ENCODE measurements at places on chromosomes 5 and 9.

- no peak for DNase-seq
Measured at GRCh38 chr5:130720355-130720754, 444.7 kb downstream of the HINT1 start.

DNA sequence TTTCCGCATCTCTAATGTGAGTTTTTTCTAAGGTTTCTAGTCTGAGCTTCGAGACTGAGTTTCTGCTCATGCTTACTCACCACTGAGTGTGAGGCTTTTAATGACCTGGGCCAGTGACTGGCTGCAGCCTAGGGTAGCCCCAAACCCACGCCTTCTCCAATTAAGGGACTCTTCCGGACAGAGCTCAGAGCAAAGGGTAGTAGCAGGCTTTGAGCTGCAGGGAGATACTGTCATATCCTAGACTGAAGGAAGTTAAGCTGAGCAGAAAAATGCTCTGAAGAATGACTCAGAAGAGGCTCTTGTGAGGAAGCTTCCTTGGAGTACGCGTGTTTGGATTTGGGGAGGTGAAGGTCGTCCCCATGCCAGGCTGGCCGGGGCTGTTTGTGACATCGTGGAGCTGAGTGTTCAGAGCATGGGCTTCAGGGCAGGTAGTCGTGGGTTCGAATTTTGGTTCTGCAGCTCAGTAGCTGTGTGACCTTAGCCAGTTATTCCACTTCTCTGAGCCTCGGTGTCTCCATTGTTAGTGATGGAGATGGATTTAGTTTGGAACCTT lies 3.5 kb downstream of the USP20 start:
- DNase-seq, result no peak

DNA sequence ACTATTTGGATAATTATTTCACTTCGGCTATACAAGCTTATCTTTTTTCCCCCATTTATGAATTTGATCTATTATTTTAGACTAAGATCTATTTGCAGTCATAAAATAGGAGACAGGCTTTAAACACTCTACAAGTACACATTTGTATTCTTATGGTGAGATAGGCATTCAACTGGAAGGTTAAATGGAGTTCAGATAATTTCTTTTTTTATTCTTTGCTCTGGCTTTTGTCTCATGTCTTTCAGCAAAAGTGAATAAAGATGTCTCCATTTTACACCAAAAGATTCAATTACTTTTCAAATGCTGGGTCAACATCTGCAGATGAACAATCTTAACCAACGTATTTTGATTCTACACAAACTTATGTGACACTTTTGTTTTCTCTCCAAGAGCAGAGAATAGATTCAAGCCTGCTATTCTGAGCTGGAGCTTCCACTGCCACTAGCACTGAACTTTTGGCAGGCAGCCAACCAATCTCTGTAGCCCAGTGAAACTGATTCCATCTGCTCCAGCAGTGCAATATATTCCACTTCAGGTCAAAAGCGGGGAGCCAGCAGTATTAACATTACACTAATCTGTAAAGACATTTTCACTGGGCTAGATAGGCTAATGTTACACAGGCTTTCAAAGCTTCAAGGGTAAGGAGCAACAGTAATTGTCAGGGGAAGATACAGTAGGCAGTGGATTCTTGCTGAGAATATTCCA lies 452.0 kb upstream of the ZNF608 start:
- DNase-seq, result no peak

DNA sequence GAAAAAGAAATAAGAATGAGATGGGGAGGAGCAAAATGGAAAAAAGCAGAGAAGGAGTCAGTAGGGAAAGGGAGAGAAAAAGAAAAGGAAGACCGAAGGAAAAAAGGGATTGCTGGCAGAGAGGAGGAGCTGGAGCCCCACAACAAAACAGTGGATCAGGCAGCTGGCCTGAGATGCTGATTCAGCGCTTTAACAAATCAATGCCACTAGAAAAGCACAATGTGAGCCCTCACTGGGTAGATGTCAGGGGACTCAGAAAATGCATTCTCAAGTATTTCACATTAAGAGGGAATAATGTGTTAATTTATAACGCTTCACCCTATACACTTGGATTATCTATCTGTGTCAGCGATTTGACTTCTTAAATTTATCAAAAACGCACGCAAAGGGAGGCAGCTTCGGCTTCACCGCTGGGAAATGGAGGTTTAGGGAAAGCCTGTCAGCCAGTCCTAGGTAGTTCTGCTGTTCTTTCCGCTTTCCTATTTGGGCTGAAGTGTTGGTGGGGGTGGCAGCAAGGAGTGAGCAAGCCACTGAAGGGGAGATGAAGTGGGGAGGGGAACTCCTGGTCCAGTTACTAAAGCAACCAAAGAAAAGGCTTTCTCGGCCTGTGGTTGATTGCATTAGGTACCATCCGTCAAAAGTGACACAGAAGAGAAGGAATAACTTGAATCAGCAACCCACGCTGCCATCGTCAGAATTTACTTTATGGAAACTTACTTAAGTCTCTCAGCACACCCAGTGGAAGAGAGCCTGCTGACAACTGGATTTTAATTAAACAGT lies 161.6 kb downstream of the BNC2 start:
- no peak for DNase-seq

GRCh38 chr5:100950985-100951384 lies 47.9 kb upstream of the ST8SIA4 start:
- no peak for DNase-seq

GRCh38 chr9:11973011-11973410 lies 720.2 kb upstream of the TYRP1 start:
- DNase-seq, result no peak

DNA sequence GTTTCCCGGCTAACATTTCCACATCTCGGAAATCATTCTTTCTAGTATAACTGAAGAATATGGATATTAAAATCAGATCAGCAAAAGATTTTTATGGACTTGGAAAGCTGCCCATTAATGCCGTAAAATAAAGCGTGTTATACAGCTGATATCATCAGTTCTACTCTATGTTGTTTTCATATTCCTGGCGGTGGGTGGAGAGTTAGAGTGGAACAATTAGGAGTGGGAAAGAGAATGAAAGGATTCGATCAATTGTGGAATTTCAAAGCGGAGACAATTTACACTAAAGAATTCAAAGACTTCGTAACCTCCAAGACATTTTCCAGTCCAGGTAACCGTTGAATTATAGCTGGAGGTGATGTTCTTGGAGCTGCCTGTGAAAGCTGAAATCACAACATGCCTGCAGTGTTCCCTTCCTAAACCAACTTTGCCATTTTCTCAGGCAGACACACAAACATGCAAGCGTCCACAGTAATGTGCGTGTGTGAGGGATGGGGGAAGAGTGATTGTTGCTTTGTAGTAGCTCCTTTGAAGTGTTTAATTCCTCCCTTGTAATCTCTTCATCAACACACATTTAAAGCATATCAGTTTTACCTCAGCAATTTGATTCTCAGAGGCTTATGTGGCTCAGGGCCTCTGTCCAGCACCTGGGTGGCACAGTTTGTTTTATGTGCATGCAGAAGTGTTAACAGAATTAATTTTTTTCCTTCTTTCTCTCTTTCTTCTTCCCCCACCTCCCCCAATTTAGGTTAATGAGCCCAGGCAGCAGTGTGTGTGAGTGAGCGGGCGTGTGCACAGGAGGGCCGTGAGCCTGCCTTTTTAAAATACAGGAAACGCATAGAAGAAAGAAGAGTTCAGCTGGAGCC lies 544.1 kb downstream of the RAB3C start:
- no peak for DNase-seq

GRCh38 chr9:19875291-19875920 lies 86.6 kb upstream of the SLC24A2 start:
- DNase-seq, result no peak

GRCh38 chr9:96034553-96035122 lies 159.1 kb downstream of the ERCC6L2 start:
- no peak for DNase-seq

- no peak for DNase-seq
Measured at GRCh38 chr5:147359101-147359500, 124.3 kb downstream of the STK32A start.

DNA sequence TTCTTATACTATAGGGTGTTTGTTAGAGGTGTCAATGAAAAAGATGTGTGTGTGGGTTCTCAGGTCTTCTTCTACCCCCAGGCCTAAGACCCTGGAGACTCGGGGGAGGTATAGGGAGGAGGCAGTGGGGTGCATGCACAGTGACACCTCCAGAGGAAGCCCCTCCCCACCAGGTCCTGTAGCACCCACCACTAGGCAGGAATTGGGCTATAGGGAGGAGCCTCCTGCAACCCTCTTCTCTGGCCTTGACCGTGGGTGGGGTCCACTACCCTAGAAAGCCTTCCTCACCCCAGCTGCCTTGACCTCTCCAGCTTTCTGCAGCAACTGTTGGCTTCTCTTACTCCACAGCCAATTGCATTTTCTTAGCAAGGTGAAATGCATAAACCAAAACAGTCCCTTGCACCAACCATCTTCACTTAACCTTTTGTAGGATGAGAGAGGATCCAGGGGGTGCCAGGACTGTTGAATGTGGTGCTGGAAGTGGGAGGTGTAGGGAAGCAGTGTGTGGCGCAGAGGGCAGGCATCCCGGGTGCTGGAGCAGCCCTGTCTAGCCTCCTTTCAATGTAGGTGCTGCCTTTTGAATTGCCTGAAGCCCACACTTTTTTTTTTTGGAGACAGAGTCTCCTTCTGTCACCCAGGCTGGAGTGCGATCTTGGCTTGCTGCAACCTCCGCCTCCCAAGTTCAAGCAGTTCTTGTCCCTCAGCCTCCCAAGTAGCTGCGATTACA lies 128.5 kb downstream of the RGS3 start:
- DNase-seq, result no peak

DNA sequence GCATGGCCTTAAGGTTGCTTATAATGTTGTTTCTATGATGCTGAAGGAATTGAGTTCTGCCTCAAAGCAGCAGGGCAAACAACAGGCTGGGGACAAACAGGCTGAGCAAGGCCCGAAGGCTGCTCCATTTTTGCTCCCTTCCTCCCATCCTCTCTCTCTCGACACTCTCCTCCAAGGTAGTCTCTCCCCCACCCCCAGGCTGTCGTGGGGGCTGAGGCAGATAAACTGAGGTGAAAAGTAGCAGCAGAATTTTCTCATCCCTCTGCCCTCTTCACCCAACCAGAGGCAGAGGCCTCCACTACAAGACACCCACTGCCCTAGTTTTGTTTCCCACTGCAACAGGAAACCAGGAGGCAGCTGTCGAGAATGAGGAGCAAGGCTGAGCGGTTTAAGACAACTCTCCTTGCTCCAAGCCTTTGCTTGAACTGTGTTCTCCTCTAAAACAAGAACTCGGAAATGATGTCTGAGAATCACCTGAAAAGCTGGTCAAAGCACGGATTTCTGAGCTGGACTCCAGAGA lies 13.5 kb upstream of the GNA14 start:
- no peak for DNase-seq

GRCh38 chr9:99162759-99163364 lies 57.9 kb downstream of the TGFBR1 start:
- no peak for DNase-seq

GRCh38 chr9:110606179-110606790 lies 26.7 kb upstream of the SVEP1 start:
- no peak for DNase-seq

Measured in germinal center (tissue), 1 donor.